ENCODE measurements at places on chromosomes 1 and 21.

GRCh38 chr1:232260861-232261260 is 369.1 kb downstream of the SIPA1L2 start:
- DNase-seq, result no peak

DNA sequence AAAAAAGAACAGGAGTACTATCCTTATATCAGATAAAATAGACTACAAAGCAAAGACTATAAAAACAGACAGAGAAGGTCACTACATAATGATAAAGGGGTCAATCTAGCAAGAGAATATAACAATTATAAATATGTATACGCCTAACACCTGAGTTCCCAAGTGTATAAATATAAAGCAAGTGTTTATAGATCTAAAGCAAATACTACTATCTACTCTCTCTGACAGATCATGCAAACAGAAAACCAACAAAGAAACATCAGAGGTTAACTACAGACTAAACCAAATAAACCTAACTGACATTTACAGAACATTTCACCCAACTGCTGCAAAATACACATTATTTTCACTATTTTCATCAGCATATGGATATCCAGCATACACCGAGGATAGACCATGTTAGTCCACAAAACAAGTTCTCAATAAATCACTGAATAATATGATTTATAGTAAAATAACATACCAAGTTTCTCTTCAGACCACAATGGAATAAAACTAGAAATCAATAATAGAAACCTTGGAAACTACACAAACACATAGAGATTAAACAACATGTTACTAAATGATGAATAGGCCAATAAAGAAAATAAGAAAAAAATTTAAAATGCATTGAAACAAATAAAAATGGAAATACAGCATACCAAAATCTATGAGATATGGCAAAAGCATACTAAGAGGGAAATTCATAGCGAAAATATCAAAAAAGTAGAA is 22.7 kb downstream of the UCHL5 start:
- peak; percentile 29 for DNase-seq

- DNase-seq, result no peak
Measured at GRCh38 chr1:157944663-157945280, 48.7 kb upstream of the KIRREL1 start.

DNA sequence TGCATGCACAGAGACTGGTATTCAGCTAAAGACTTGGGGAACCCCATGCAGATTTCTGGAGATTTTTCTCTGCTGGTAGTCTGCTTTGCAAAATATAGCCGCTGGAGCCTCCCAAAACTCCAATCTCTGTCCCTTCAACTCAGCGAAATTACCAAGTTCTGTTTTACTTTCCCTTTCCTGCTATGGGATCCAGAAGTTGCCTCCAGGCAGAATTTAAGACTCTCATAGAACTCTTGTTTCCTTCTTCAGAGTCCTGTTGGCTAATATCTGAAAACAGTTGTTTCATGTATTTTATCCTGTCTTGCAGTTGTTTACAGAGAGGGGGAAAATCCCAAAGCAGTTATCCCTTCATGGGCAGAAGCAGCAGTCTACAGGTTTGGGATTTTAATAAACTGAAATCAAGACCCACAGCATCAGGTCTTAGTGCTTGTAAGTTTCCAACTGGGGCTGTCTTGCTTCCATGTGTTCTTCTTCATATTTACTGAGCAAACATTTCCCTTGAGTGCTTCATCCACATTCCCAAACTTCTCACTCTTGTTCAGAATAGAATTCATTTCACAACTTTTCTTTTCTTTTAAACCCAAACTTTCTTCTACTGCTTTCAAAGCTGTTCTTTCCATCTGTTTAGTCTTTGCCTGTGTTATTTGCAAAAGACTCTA is 221.3 kb upstream of the DMRTA2 start:
- no peak for DNase-seq

DNA sequence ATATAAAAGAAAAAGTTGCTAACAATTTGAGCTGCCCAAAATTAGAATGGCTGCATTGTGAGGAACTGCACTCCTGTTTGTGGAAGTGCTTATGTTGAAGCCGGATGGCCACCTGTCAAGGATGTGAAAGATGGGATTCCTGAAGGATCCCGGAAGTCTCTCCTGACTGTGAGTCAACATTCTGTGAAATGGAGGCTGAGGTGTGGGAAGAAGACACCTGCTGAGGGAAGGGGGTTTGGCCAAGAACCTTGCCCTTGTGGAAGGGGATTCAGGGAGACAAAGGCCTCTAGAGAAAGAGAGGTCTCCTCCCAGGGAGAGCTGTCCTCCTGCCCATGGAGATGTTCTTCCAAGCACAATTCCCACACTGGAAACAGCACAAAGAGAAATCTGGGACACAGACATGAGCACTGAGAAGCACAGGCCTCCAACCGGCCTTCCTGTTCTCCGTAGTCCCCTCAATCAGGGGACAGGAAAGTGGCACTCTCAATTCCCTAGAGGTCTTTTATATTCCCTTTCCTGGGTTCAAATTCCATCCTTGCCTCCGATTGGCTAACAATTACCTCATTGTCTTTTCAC is 70.5 kb downstream of the CD2 start:
- no peak for DNase-seq
